ENCODE measurements at places on chromosomes 2 and 18.

DNA sequence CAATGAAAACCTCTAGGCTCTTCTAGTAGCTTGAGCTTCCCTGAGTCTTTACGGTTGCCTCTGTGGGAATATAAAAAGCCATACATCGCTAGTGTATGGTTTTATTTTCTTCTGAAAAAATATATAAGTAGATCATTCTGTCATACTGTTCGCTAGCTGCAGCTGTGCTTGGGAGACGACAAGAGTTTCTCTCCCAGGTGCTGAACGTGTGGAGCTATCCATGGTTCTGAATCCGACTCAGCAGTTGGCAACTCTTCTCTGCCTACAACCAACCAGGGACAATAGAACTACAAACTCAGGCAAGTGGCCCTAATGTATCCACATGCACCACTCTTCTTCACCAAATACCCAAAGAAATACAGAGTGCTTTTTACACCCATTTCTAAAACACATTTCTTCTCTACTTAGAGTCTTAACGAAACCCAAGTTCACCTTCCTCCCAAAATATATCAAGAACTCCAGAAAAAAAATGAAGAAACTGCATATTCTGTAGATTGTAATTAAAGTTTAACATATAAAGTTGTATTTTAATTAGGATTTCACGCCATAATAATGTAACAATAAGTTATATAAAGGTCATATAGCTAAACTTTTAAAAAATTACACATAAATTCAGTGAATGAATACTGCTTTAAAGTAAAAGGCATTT is 2.2 kb upstream of the KCNH7 start:
- no peak overlapping the region for H3K27ac ChIP-seq
- H3K27me3 ChIP-seq: peaks cover 10% of the 10 kb centered on the region
- no peak for DNase-seq
- no peak overlapping the region for H3K4me3 ChIP-seq

GRCh38 chr2:172629586-172629985 is 73.7 kb downstream of the PDK1 start:
- no peaks in the 10 kb centered on the region for H3K4me1 ChIP-seq
- H3K27ac ChIP-seq: no peak overlapping the region
- no peak overlapping the region for H3K4me3 ChIP-seq

DNA sequence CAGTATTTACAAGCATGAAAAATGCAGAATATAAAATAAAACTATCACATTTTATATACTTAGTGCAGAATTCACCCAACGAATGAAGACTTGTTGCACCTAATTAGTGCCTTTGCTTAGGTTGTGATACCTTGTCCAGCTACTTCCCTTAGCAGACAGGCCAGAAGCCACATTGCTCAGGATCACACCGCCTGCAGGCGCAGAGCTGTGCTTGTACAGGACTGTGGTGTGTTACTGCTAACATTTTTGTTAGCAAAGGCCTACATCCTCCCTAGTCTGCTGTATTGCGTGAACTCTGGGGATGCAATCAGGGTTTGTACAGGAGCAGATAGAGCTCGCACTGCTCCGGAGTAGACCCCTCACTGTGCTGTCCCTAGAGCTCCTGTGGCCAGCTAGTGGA is 336.9 kb downstream of the CBLN2 start:
- H3K4me1 ChIP-seq: no peaks in the 10 kb centered on the region
- DNase-seq: no peak
- no peaks in the 10 kb centered on the region for H3K36me3 ChIP-seq
- no peak overlapping the region for H3K27ac ChIP-seq
- H3K4me3 ChIP-seq: no peak overlapping the region

DNA sequence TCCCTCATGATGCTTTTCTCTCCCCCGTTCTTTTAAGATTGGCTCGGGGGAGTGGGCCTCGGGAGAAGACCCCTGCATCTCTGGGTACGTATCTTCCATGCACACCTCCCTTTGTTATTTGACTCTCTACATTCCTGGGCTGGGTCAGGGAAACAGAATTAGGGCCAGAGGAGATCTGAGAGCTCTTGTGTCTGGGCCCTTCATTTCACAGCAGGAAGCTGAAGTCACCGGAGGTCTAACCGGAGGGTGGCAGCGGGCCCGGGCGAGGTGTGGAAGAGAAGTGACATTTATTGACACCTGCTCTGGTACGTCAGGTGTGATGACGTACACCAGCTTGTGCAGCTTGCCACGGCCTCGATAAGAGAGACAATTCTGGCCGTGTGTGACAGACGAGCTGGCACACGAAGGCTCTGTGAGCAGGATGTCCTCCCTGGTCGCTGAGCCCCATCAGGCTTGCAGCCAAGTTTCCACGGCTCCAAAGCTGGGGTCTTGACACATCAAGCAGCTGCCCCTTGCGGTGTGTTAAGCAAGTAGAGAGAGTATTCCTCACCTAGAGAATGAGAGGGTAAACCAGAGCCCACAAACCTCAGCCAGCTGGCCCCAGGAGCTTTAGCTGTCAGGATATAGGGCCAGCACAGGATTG is 30.4 kb downstream of the TOGARAM2 start:
- H3K4me1 ChIP-seq: peaks cover 70% of the 10 kb centered on the region
- peak overlapping the region; percentile 89 for H3K4me3 ChIP-seq
- H3K27ac ChIP-seq: peak overlapping the region; percentile 99
- no peaks in the 10 kb centered on the region for H3K27me3 ChIP-seq
- DNase-seq: peak; percentile 68

DNA sequence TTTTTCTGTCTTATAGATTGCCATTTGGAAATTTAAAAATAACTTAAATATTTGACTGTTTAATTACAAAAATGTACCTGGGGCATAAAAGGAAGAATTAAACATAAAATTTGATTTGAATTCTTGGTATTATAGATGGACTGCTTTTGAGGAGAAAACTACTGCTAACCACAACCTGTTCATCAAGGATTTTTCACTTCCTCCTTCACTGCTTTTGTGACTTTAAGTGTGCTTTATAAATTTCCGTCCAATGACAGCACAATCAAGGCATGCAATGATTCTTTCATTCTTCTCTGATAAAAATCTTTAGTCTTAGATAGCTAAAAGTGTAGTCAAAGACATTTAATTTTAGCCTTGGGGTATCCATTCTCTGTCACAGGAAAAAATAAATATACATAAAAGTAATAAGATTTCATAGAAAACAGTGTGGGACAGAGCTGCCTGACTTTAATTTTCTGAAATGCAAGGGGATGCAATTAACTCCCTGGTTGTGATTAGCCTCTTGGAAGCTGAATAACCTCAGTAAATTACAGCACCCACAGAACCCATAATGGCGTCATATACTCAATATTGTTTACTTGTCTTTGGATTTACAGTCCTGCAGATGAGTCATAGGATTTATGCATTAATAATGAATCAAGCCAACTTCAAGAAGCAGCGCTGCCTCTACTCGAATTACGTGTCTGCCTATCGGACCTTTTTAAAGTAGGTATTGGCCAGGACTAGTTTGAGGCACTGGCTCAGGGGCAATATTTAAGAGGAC is 587.9 kb downstream of the NRXN1 start:
- H3K4me3 ChIP-seq: no peak overlapping the region
- no peaks in the 10 kb centered on the region for H3K4me1 ChIP-seq
- no peak for DNase-seq
- H3K36me3 ChIP-seq: no peaks in the 10 kb centered on the region

DNA sequence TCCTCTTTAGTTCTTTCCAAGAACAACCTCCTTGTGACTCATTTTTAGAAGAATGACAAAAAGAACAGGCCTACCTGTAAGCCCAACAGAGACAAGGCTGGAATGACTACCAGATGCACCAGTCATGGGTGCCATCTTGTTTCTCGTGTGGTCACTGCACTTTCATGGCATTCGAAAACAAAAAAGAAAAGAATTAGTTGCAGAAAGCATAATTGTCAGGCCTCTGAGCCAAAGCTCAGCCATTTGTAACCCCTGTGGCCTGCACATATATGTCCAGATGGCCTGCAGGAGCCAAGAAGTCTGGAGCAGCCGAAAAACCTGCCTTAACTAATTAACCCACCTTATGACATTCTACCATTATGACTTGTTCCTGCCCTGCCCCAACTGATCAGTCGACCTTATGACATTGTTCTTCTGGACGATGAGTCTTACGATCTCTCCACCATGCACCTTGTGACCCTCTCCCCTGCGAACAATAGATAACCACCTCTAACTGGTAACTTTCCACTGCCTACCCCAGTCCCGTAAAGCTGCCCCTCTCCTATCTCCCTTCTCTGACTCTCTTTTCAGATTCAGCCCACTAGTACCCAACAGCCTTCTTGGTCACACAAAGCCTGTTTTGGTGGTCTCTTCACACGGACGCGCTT is 13.9 kb upstream of the BUB1 start:
- peaks cover 3% of the 10 kb centered on the region for H3K4me1 ChIP-seq
- H3K4me3 ChIP-seq: no peak overlapping the region
- DNase-seq: no peak
- peaks cover 6% of the 10 kb centered on the region for H3K36me3 ChIP-seq
- peaks cover 21% of the 10 kb centered on the region for H3K27me3 ChIP-seq
- no peak overlapping the region for H3K27ac ChIP-seq
